LHCN-M2 (cell line): ENCODE measurements at places on chromosomes 11 and 22. TPM values are rescaled to one million over a fixed set of nuclear protein-coding genes. Genes with fewer than 3 reads are reported as not detected.

- no peak for DNase-seq
Observed at GRCh38 chr22:22968366-22968765, 80.8 kb downstream of the IGLL5 start.

GRCh38 chr11:83319346-83319745 lies 33.2 kb upstream of the CCDC90B start:
- no peak for DNase-seq

DNA sequence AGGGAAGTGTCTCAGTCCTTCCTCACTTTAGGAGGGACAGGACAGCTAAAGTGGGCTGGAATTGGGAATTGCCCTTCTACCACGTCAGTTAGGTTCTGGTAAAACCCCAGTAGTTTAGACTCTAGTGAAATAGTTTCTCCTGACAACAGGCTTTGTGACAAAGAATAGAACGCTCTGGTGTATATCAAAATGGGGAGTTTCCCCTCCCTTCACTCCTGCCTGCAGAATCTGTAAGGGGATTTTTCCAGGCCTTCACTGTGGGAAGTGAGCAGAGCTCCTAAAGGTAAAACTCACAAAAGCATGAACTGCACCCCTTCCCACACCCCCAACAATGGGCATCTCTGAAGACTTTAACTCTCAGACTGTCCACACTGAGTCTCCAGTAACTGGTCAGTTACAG lies 460.9 kb upstream of the LRRC4C start:
- no peak for DNase-seq

- DNase-seq = no peak
Observed at GRCh38 chr11:79438631-79439409, 2.0 kb downstream of the TENM4 start.

DNA sequence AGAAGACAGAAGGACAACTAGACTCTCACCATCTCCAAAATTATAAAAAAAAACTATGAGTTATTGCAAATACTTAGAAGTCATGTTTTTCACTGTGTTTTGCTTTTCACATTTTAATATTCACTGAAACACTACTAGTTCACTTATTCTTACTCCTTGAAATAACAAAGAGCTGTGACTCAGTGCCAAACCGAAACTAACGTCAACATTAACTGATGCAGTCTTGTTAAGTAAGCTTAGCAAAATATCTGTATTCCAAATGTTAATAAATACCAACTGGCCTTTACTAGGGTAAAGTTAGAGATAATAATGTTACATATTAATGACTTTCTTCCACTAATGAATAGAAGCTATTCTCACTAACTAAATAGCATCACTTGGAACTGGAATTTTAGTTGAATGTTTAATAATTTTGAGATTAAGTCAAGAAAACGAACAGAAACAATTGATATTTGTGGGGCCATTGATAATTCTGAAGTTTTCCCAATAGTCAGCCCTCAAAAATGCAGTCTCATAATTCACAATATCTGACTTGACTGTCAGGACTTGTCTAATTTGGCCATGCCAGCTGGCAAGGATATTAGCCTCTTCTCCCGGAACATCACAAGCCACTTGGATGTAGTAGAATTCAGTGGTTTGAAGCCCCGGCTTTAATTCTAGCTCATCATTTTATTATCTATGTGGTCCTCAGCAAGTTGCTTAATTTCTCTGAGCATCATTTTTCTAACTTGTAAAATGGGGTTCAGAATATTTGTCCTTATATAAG lies 230.1 kb upstream of the DDI1 start:
- peak; percentile 49 for DNase-seq

GRCh38 chr22:38872831-38873248 lies 824 bp upstream of the CBX6 start:
- no peak for DNase-seq

DNA sequence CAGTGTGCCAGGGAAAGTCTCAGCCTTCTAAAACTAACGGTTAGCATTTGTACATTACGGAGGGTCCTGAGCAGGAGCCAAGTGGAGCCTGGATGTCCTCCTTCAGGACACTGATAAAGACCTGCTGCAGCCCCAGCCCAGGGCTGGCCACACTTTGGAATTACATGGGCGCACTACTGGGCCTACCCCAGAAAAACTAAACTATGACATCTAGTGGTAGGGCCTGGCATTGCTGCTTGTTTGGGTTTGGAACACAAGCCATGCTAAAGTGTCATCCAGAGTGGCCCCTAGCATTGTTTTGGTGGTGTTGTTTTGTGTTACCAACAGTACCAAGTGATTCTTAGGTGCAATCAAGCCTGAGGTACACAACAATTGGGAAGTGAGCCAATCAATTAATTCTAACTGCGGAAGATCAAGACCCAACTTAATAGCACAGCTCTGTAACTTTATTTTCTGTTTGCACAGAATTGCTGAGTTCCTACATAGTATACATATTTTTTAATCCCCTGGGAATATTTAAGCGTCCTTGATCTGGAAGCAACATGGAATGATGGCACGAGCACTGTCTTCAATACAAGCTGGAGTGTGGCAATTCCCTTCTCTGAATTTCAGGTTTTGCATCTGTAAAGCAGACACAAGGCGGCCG lies 340.7 kb downstream of the LARGE1 start:
- peak; percentile 28 for DNase-seq

DNA sequence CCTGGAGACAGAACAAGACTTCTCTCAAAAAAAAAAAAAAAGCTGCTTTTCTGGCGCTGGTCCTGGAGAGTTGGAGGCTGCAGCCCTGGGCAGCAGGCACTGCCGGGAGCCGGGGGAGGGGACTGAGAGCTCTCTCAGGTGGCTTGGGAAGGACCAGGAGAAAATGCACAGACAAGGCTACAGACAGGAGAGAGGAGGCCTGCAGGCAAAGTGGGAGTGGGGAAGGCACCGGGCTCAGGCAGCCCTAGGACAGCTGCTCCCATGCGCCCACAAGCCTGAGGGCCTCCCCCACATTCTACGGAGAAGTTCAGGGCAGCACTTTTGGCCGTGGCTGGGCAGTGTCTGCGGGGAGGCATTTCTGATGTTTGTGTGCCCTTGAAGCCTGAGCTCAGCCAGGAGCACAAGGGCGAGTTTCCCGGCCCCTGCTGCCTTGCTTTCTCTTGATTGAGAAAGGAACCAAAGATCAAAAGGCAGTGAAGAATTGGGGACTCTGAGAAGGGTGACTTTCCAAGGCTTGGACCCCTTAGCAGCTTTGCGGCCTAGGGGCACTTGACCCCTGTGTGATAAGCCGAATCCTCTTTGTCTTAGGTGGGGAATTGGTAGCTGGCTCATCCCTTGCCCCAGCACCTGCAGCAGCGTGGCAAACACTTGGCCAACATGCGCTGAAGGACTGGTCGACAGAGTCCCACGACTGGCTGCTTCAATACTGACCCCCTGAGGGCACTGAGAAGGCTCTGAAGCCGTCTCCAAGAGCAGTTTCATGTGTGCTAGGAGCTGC lies 35.3 kb downstream of the PPM1F start:
- DNase-seq = no peak

GRCh38 chr11:6648501-6648900 lies 7.1 kb downstream of the DCHS1 start:
- DNase-seq = no peak

The FOLR3 gene
- not detected in 2 replicates for total RNA-seq

The DDI1 gene
- total RNA-seq = not detected in 2 replicates

The MIEF1 gene
- 27.9 and 33.0 TPM in 2 replicates for total RNA-seq

The HEPHL1 gene
- total RNA-seq = not detected in 2 replicates

The XNDC1N gene
- 3.7 and 6.9 TPM in 2 replicates for total RNA-seq

The SLC37A2 gene
- total RNA-seq = 8.8 and 11.0 TPM in 2 replicates
